ENCODE measurements at places on chromosomes 1 and 21. TPM values are rescaled to one million over a fixed set of nuclear protein-coding genes. Genes with fewer than 3 reads are reported as not detected.

Gene SERTAD4
- total RNA-seq = 8.8 TPM

Gene MSH4
- total RNA-seq = 1.2 TPM

Gene WDR3
- total RNA-seq = 1.8 TPM

Gene HTR6
- total RNA-seq = not detected

Gene KIF26B
- 17.4 TPM for total RNA-seq

Gene UBXN10
- total RNA-seq = 1.2 TPM

Gene CLDN8
- not detected for total RNA-seq

Gene B3GALT2
- total RNA-seq = not detected

Gene ZBTB40
- 8.2 TPM for total RNA-seq

Gene GABRD
- not detected for total RNA-seq

Gene DNAJC8
- 70.3 TPM for total RNA-seq

Gene MARK1
- total RNA-seq = 3.2 TPM

Gene LCE2C
- total RNA-seq = not detected

DNA sequence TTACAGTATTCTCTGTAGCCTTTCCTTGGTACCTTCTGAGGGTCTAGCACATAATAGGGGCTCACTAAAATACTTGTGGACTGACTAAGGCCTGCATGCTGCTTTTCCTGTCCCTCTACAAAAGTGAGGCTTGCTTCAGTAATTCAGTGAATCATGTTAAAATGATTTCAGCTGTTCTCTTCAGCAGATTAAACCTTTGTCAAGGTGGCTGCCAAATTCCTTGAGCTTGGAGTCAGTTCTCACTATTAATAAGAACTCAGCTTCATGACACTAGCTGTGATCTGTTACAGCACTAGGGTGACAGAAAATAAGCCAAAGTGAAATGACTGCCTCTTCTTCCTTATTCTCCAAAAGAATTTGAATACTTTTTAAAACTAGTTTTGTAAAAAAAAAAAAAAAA, 128.8 kb downstream of the KCNN3 start:
- DNase-seq = no peak

DNA sequence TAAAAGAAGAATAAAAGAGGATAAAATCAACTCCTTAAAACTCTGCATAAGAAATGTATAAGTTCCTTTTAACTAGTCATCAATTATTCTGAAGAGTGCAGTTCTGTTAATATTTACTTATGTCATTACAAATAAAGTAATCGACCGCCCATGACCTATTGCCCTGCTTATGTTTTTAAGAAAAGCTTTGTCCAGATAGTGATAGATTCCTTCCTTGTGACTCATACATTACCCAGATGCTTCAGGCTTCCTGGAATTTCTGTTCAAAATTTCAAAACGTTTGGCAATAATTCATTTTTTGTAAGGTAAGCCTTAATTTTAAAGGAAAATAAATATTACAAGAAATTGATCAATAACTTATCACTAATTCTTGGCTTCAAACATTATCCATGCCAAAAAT, 918.2 kb upstream of the ADGRL2 start:
- no peak for DNase-seq

DNA sequence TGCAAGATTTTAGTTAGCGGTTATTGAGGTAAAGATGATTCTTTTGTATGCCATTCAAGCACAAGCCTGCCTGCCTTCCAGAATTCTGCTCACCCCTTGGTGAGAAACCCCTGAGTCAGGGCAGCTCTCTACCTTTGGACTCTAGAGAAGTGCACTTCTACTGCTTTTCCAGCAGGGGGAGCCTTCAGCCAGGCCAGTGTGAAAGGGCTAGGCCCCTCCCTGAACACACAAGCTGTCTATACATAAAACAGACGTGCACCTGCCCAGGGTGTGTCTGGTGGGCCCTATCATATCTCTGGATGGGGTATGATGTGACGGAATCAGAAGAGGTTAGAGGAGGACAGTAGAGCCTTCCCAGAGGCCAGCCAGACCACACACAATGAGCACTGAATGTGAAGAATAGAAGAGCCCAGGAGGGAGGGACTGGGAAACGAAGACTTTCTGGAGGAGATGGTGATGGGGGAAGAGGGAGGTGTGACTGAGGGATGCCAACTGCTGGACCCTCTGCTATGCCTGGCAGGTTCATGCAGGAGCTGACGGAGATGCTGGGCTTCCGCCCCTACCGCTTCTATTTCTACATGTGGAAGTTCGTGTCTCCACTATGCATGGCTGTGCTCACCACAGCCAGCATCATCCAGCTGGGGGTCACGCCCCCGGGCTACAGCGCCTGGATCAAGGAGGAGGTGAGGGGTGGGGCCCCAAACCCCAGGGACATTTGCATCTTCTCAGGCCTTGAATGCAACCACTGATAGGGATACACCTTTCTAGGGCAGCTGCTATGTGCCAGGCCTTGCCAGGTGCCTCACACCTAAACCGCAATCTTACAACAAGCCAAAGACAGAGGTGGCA, 13.0 kb upstream of the KCNC4 start:
- no peak for DNase-seq

DNA sequence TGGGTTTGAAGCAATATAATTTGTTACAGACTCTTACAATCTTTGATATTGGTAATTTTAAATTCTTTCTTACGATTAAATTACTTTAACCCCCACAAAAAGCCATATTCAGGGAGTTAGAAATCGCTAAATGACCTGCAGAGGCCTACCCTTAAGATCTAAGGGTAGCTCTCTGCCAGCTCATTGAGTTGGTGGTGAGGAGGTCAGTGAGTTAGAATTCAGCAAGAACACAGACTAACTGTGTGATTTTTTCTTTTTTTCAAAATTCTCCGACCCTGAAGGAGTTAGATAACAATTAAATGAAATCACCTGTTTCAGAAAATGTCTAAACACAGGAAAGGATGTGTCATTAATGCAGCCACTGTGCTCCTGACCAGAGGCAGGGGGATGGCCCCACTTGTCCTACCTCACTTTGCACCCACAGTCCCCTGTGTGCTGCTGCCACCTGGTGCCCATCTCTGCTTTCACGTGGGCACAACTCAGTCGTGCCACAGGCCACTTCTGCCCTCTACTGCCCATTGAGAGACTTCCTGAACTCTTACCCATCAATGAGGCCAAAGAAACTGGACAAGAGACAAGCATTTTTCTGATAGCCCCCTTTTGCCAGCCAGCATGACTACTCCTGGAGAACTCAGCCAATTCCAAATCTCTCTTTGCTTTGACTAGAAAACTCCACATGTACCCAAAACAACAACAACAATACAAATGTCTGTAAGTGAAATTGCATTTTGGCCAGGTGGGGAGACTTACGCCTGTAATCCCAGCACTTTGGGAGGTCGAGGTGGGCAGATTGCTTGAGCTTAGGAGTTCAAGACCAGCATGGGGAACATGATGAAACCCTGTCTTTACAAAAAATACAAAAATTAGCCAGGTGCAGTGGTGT, 8.4 kb downstream of the CFAP45 start:
- DNase-seq = peak; percentile 77

- peak; percentile 29 for DNase-seq
These were observed 27.4 kb upstream of the COQ8A start for GRCh38 chr1:226912587-226913176.

- no peak for DNase-seq
These were observed 226.5 kb upstream of the CAMK1G start for GRCh38 chr1:209356976-209357377.

GRCh38 chr1:235342039-235342438, 13.7 kb downstream of the GGPS1 start:
- DNase-seq = no peak

GRCh38 chr1:183061194-183061593, 38.0 kb downstream of the LAMC1 start:
- no peak for DNase-seq

DNA sequence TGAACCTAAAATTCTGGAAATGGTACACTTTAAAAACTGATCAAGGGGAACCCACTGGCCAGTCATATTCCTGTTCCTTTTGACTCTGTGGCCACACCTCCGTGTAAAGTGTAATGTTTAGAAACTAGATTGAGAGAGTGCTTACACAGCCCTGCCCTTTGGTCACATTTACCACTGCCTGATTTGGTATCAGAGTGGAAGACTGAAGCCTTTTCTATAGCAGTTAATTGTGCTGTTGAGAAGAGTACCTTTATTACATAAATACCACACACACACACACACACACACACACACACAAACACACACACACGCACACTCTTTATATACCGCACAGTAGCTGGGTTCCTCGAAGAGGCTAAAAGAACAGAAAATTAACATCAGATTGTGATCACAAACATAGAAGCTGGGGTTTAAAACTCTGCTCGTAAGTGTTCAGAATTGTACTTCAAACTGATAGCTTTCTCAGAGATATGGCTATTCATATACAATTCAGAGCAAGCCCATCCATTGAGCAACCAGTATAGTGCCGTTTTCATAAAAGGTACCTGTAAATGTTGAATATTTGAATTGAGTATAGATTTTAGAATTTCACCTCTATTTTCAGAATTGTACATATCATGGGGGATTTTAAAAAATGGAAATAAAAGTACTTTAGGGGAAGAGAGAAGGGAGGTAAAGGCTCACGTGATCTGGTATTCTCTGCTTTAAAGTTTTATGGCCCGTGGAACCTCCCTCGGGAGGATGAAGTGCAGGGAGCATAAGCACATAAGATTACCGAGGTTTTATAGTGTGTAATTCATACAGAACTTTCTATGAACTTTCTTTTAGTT, 37.5 kb downstream of the CAMTA1 start:
- DNase-seq = no peak

- no peak for DNase-seq
These were observed 872.4 kb downstream of the BRINP3 start for GRCh38 chr1:189605226-189605625.

- DNase-seq = no peak
These were observed 56.6 kb downstream of the NKAIN1 start for GRCh38 chr1:31183126-31183525.

- no peak for DNase-seq
These were observed 12.1 kb upstream of the HMCN1 start for GRCh38 chr1:185722098-185722497.

DNA sequence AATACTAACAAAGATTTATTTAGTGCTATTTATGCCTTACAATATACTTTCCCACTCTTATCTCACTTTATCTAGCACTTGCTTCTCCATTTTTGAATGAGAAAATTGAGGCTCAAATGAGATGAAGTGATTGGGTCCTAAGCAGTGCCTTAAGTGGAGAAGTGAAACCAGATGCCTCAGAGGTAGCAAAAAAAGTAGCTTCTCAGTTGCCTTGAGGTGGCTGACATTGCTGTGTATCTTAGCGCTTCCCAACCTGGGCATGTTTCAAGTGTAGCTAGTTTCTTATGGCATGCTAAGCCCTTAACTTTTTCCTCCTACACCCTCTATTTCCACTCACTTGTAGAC, 390.4 kb downstream of the OMA1 start:
- no peak for DNase-seq

- DNase-seq = no peak
These were observed 17.7 kb upstream of the PROX1 start for GRCh38 chr1:213969958-213970555.

GRCh38 chr1:178723546-178723945, 1.5 kb upstream of the RALGPS2 start:
- no peak for DNase-seq

DNA sequence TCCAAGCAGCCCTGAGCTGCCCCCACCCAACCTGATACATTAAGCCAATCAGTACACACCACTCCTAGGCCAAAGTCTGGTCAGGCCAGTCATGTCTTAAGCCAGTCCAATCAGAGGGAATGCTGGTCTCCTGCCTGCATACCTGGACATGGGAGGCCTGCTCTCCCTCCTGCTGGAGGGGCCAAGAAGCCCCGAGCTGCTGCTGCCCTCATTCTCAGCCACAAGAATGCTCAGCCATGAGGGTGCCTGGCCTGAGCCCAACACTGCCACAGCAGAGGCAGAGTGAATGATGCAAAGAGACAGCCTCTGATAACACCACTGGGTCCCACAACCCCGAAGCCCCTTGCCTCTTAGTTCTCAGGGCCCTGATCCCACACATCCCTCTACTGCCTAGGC, 23.0 kb downstream of the CHD5 start:
- no peak for DNase-seq

DNA sequence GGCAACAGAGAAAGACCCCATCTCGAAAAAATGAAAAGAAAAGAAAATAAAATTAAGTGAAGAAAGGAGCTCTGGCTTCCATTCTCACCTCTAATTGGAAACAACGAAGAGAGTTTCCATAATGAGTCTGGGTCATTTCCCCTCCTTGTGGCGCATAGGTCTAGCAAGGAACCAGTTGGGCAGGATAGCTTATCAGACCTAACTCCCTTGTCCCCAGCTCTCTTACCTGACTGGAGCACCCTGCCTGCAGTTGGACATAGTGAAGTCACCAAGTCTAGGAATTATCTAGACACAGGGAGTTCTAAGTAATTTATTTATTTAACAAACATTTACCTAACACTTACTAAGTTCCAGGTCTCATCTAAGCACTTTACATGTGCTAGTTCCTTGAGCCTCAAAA, 63.0 kb upstream of the RAB4A start:
- no peak for DNase-seq

DNA sequence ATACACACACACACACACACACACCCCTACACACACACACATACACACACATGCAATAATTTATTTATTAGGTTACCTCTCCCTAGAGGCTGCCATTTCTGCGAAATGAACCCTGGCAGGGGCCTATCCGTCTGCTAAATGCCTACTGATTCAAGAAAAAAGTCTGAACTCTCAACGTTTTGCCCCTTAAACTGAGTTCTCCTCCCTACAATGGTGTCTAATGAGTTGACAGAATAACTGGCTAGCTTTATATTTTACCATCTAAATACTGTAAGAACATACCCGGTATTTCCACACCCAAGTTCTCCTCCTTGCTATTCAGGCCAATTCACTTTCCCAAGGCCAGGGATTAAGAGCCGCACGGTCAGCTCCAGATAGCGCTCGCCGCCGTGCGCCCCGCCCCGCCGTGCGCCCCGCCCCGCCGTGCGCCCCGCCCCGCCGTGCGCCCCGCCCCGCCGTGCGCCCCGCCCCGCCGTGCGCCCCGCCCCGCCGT, 339 bp upstream of the RNPC3 start:
- peak; percentile 16 for DNase-seq

DNA sequence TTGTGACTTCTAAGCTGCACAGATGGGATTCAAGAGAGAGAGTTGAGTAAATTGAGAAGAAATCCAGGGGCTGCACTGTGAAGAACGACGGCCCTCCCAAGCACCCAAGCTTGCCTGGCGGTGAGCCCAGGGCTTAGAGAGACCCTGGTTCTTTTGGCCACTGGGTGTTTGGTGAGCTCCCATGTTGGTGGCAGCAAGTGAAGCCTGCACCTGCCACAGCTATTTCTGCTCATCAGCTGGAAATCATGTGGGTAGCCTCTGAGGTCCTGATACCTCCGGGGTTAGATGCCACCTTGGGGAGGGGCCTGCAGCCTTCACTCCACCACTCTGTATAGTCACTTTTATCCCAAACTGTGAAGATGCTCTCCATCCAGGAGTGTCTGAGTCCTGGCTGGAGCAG, 6.2 kb upstream of the BTG2 start:
- no peak for DNase-seq

DNA sequence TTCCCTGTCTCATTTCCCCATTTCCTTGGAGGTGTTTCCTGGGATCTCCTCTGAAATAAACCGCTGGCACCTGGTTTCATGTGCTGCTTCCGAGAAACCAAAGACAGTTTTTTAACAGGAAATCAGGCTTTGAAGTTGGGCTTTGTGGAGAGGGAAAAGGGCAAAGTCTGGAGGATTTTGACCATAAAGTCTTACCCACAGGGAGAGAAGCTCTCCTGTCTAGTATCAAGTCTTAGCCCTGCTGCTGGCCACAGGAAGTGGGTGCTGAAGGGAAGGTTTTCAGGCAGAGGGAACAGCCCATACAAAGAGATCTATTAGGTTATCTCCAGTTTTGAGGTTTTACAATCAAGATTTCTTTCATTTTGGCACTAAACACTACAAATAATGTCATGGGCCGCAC, 29.3 kb downstream of the SLC5A9 start:
- DNase-seq = no peak

GRCh38 chr1:36691374-36691773, 208.7 kb upstream of the CSF3R start:
- no peak for DNase-seq
